ENCODE measurements at places on chromosomes 5 and 9.
A peak's percentile ranks its signal among the peaks of the same experiment; 100 is the strongest.

DNA sequence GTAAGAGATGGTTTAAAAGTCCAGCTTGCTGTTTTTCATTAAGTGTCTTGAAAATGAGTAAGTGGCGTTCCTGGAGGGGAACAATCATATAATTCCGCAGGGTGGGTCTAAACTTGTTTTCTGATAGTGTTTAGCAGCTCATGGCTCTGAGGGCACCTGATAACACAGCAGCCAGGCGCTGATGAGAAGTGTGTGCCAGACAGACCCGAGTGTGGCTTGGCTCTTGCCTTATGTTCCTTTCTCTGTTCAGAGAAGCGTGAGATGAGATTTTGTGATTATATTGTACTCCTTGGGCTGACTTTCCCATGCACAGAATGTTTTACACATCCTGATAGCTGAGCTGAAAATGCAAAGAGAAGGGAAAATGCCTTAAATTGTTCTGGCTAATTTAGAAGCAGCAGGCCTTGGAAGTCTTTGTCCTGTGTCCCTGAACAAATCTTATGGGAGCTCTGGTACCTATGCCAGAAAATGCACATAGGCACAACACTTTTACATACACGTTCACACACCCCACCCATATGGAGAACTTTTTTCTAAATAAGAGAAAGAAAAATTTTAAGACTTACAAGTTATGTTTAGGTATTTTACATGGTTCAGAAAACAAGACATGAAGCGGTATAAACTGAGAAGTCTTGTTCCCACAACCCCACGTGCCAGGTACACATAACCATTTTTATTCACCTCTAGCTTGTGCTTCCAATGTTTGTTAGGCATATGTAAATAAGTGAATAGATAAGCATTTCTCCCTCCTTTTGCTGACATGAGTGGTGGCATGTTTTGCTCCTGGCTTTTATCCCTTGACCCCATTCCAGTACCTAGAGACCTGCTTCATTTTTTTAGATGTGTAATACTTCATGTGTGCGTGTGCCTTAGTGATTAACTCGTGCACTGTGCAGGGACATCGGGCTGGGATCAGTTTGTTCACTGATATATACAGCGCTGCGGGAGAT is 152.2 kb upstream of the OTULINL start:
- no peak for DNase-seq

- no peak for DNase-seq
Observed at GRCh38 chr9:97808415-97808814, 44.6 kb upstream of the FOXE1 start.

DNA sequence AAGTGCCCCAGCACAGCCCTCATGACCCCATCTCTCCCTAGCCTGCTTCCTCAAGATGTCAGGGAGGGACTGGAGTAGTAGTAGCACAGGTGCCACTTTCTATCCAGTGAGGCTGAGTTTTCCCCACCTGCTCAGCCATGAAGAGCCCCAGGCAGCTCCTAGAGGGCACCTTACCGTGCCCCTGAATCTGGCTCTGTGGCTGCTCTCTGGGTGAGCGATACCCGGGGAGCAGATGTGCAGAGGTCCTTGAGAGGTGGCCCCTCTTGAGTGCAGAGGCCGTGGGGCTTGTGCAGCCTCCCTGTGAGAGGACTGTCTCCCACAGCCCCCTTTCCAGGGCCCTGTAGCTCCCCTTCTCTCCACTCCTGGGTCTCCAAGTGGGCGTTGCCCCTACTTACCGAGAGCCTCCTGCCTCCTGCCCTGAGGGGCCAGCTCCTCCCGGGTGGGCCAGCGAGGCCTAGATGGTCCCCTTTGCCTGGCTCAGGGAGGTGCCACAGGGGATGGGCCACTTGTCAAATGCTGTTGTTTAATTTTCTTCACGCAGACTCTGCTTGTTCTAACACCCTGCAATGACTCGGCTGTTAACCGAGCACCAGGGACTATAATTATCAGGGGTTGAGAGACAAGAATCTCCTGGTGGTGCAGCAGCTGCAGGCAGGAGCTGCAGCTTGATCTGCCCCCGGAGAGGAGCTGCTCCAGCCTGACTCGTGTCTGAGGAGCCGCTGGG is 29.6 kb upstream of the PITX1 start:
- no peak for DNase-seq

- DNase-seq, result no peak
Observed at GRCh38 chr5:135719428-135720063, 114.9 kb upstream of the SLC25A48 start.

GRCh38 chr5:124705577-124705976 is 40.9 kb downstream of the ZNF608 start:
- DNase-seq, result no peak

DNA sequence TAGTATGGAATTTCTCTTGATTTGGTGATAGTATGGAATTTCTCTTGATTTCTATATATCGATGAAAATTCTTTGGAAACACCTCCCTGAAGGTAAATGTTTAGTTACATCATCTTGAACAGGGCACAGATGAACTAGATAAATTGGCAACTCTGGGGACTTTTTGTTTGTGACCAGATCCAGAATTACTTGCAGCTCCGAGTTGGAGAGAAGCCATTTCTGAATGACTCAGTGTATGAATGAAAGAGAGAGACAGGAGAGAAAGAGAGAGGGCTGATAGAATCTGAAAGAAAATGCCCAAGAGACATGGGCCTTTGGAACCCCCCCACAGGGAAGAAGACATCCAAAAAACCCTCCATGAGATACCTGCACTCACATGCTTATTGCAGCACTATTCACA is 14.1 kb downstream of the TNFSF15 start:
- DNase-seq, result no peak

DNA sequence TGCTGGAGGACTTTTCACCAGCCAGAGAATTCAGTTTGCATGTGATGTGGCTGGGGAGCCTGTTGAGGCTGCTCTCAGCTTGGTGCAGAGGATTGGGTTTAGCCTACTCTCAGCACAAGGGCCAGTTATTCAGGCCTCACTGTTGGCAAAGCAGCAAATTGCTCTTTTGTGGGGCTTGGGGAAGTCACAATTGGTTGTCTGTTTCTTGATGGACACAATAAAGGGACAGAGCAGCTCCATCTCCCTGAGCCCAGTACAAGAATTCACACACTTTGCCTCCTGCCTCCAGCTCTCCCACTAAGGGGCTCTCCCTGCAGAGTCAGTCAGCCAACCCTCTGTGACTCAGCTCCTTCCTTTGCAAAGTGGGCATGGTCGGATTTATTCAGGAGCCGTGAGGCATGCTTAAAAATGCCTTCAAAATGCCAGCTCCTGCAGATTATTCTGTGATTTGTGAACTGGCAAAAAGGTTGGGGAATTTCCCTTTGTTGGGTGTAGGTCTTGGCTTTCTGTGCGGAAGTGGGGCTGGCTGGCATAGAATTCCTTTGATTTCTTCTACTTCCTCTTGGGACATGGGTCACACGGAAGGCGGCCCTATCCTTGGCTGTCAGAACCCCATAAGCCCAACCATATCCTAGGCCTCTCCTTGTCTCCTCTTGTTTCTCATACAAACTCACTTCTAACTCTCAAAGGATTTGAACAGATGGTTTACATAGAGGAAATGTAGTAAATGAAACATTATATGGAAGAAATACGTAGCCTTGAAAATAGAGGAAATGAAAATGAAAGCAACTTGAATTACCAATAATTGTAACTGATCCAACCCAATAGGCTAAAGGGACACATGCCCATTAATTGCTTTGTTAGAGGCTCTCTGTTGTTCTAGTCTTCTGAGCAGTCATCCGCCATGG is 118.7 kb upstream of the CD180 start:
- no peak for DNase-seq

DNA sequence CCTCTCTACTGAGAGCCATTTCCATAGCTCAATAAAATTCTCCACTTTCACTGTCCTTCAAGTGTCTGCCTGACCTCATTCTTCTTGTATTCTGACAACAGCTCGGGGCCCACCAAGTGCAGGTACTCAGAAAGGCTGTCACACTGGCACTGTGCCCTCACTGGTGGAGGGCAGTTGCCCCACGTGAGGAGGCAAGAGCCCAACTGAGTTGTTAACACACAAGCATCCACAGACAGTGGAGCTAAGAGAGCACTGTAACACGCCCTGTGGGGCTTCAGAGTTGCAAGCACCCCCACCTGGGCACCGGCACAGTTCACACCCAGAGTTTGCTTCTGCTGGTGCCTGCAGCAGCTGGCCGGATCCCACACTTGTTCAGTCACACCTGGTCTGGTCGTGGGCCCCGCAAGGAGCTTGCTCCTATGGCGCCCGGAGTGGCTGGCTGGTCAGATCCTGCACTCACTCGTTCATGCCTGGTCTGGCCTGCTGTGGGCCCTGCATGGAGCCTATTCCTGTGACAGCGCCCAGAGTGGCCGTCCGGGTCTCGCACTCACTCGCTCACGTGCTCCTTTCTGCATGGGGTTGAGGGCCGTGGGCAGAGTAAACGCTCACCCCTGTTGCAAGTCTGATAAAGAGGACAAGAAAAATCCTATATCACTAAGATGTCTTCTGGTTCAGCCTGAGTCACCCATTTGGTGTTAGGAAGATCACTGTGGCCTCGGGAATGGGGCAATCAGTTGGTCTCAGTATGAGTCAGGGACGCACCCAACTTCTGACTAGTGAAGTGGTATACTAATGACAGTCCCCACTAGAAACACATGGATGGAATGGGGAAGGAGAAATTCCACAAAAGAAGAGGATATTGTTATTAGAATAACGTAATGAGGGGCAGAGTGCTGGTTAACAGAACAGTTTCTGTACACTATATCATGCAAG is 87.0 kb upstream of the CCNH start:
- DNase-seq, result no peak

GRCh38 chr5:134784946-134785620 is 26.5 kb downstream of the DDX46 start:
- no peak for DNase-seq

DNA sequence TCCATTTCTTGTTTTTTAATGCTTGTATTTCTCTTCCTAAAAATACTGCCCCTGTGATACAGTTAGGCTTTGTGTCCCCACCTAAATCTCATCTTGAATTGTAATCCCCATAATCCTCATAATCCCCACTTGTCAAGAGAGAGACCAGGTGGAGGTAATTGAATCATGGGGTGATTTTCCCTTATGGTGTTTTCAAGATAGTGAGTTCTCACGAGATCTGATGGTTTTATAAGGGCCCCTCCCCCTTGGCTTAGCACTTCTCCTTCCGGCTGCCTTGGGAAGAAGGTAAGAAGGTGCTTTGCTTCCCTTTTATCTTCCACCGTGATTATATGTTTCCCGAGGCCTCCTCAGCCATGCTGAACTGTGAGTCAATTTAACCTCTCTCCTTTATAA is 227.4 kb downstream of the MAN2A1 start:
- DNase-seq, result no peak

DNA sequence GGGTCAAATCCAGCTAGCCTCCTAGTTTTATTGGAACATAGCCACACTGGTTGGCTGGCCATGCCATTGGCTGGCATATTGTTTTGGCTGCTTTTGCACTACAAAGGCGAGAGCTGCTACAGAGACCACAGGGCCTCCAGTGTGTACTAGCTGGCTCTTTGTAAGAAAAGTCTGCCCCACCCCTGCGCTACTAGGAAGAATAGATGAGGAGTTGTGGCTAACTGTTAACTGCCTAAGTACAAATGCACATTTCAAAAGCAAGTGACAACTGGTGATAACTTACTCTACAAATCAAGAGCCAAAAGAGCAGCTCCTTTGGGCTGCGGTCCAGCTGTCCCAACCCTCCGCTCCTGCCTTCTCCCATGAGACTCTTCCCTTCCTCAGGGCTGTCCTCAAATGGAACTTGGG is 63.9 kb downstream of the SERINC5 start:
- DNase-seq, result peak; percentile 53

DNA sequence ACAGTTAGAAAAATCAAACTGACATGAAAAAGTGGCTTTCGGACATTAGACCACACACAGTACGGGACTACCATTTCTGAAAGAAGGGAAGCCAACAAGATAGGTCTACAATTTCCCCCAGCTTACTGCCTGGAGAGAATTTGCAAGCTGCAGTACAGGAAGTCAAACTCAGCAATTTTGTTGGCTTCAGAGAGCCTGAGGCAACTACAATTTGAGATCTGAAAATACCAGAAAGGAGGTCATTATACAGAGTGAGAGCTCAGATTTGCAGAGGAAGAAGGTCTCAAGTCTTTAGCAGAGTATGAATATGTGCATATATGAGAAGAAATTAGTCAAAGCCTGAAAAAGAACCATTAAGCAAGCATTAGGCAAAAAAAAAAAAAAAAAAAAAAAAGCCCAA is 83.0 kb downstream of the OXCT1 start:
- no peak for DNase-seq

DNA sequence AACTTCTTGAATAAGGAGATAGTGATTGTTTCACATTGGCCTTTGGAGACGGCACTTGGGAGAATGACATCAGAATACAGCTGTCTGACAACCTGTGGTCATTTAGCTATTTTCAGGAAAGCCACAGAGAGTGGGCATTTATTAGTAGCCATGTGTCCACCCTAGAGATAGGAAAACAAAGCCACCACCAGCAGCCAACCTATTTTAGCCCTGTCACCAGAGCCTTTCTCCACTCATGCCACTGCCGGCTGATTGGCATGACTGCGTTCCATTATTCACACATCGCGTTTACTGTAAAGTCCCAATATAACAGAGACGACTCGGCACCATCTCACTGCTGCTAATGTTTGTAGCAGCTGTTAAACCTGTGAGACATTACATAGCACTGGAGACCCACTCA is 330.1 kb downstream of the NDUFS4 start:
- DNase-seq, result no peak

GRCh38 chr5:2157372-2157771 is 274.6 kb upstream of the IRX4 start:
- no peak for DNase-seq

GRCh38 chr9:82252116-82252515 is 263.5 kb downstream of the SPATA31D1 start:
- DNase-seq, result no peak

- DNase-seq, result no peak
Observed at GRCh38 chr5:174719793-174720611, 4.4 kb upstream of the MSX2 start.

- DNase-seq, result no peak
Observed at GRCh38 chr5:137389042-137389441, 110.1 kb downstream of the SPOCK1 start.

DNA sequence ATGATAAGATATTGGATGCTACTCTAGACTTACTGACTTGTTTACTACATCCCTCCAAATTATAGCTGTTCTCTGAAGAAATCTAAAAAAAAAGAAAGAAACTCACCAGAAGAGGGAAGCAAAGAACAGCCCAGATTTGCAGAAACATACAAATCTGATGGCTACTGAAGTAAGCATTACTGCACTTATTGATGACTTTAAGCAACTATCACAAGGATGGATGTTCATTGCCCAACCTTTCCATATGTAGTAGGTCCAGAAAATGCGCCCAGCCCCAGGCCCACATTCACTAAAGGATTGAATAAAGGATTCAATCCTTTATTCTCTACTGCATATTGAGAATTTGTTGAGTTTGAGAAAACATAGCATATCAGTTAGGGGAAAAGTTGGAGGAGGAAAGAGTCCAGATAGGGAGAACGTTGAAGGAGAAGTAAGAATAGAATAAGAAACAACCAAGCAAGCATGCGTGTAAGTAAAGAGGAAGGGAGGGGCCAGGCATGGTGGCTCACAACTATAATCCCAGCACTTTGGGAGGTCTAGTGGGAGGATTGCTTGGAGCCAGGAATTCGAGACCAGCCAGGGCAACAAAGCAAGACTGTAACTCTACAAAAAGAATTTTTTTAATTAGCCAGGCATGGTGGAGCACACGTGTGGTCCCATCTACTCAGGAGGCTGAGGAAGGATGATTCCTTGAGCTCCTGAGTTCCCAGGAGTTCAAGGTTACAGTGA is 33.8 kb upstream of the DTWD2 start:
- no peak for DNase-seq
